Esophagus (tissue), 2 donors: ENCODE measurements at places on chromosomes 7 and 10. TPM values are rescaled to one million over a fixed set of nuclear protein-coding genes. Genes with fewer than 3 reads are reported as not detected.

Gene RARRES2
- polyA plus RNA-seq, result 39.3 TPM

Gene ZNF467
- 2.6 TPM for polyA plus RNA-seq

Gene MKLN1
- 8.4 TPM for polyA plus RNA-seq

Gene CYP3A4
- polyA plus RNA-seq, result 0.16 TPM

Gene FAM25G
- 123 TPM for polyA plus RNA-seq

Gene ZNF488
- 0.94 TPM for polyA plus RNA-seq

Gene MSMB
- polyA plus RNA-seq, result 0.59 TPM

Gene CISD1
- 33.2 TPM for polyA plus RNA-seq

Gene RADIL
- 0.93 TPM for polyA plus RNA-seq

Gene PILRA
- 1.7 TPM for polyA plus RNA-seq

Gene APBB1IP
- polyA plus RNA-seq, result 0.98 TPM

Gene GALNT17
- polyA plus RNA-seq, result 6.1 TPM

Gene PHKG1
- 1.3 TPM for polyA plus RNA-seq

Gene EDRF1
- polyA plus RNA-seq, result 14.6 TPM
